ENCODE measurements at places on chromosomes 1 and 21. TPM values are rescaled to one million over a fixed set of nuclear protein-coding genes. Genes with fewer than 3 reads are reported as not detected.

- H3K27ac ChIP-seq, result no peak overlapping the region
- no peak for DNase-seq
- no peaks in the 10 kb centered on the region for H3K36me3 ChIP-seq
Measured at GRCh38 chr1:106254748-106255147, 801.7 kb upstream of the PRMT6 start.

The KIFAP3 gene
- 5.0 TPM for total RNA-seq

The GREM2 gene
- not detected for total RNA-seq

DNA sequence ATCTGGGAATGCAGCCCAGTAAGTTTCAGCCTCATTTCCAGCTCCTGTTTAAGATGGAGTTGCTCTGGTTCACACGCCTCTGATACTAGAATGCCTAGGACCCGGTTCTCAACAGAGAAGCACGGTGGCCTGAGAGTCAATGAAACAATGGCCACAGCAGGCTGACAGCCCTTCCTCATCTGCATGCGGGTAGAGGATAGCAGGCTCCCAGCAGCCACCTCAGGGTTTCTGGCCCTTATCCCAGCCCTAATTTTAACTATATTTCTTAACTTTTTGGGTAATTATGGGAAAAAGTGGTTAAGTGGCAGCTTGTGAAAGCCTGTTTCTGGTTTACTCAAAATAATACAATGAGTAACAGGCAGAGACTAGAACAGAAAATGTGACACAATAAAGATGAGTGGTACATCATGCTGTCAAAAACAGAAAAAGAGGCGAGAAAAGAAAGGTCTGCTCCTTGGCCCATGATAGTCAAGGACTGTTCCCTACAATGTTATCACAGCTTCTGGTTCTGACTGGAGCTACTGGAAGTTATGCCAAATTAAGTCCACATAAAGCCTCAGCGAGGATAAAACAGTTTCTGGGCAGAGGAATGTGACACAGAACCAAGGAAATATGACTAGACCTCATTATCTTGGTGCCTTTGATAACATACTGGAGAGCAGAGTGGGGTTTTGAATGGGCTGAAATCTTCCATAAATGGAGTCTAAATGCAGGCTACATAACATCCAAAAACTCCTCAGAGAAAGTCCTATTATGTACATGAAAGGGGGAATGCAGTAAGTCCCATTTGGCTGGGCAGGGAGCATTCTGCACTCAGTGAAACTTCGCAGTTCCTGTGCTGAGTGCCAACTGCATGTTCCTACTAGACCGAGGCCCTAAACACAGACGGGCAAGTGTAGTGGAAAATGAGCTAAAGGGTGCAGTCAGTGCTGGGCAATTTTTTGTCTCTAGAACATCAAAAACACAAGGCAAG is 92.1 kb downstream of the NIBAN1 start:
- peak; percentile 15 for DNase-seq
- H3K27me3 ChIP-seq, result no peaks in the 10 kb centered on the region
- no peak overlapping the region for H3K4me3 ChIP-seq

GRCh38 chr1:228736844-228737445 is 1.7 kb downstream of the RHOU start:
- no peaks in the 10 kb centered on the region for H3K36me3 ChIP-seq
- H3K27me3 ChIP-seq, result peaks cover 8% of the 10 kb centered on the region
- peak overlapping the region; percentile 96 for H3K4me3 ChIP-seq
- peak overlapping the region; percentile 53 for H3K27ac ChIP-seq
- peak; percentile 29 for DNase-seq

- peaks cover 9% of the 10 kb centered on the region for H3K27me3 ChIP-seq
- no peak for DNase-seq
- no peaks in the 10 kb centered on the region for H3K36me3 ChIP-seq
- peaks cover 26% of the 10 kb centered on the region for H3K4me1 ChIP-seq
Measured at GRCh38 chr1:205225901-205226765, 1.6 kb upstream of the TMCC2 start.

DNA sequence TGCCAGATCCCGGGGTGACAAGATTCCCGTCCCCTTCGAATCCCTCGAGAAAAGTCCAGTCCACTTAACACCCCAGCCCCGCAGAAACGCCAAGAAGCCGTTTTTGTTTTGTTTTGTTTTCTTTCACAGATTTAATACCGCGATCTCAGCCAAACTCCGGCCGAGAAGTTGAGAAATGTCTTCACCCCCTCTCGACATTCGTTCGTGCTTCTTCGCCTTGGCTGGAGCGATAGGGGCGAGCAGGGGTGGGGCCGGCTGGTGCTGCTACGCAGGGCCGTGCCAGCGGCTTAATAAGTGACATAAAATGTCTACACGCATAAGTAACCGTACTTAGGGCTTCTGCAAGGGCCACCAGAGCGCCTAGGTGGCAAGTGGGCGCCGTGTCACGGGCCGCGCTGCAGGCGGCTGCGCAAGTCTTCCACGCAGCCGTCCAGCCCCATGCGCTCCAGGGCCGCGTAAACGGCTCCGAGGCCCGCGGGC is 4.9 kb downstream of the TNFRSF25 start:
- peaks cover 9% of the 10 kb centered on the region for H3K27me3 ChIP-seq
- peaks cover 22% of the 10 kb centered on the region for H3K4me1 ChIP-seq
- H3K4me3 ChIP-seq, result no peak overlapping the region
- no peak for DNase-seq
- no peaks in the 10 kb centered on the region for H3K36me3 ChIP-seq

The CSTB gene
- 7.1 TPM for total RNA-seq

DNA sequence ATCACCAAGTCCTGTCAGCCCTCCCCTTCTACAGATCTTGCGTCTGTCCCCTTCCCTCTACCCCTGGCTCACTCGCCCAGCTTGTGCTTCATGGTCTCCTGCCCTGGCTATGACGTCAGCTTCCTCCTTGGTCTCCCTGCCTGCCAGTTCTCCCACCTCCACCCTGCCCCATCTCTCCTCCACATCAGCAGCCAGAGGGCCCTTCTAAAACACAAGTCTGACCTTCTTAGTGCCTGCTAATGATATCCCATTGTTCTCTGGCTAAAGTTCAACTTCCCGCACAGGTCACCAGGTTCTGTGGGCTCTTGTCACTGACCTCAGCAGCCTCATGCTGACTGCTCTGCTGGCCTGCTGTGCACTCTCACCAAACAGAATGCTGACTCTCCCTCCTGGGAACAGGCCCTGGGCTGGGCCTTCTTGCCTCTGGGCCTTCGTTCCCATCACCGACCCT is 24.7 kb upstream of the MYCL start:
- DNase-seq, result no peak
- no peak overlapping the region for H3K27ac ChIP-seq
- H3K4me1 ChIP-seq, result peaks cover 5% of the 10 kb centered on the region
- no peaks in the 10 kb centered on the region for H3K36me3 ChIP-seq
- no peak overlapping the region for H3K4me3 ChIP-seq

GRCh38 chr1:207047505-207047904 is 3.5 kb downstream of the YOD1 start:
- no peaks in the 10 kb centered on the region for H3K27me3 ChIP-seq
- no peak overlapping the region for H3K27ac ChIP-seq
- no peak overlapping the region for H3K4me3 ChIP-seq
- DNase-seq, result no peak

GRCh38 chr1:207230441-207230840 is 91.0 kb upstream of the CD55 start:
- H3K27ac ChIP-seq, result no peak overlapping the region
- H3K27me3 ChIP-seq, result no peaks in the 10 kb centered on the region
- DNase-seq, result no peak
- H3K4me1 ChIP-seq, result no peaks in the 10 kb centered on the region
- no peaks in the 10 kb centered on the region for H3K36me3 ChIP-seq
- H3K4me3 ChIP-seq, result no peak overlapping the region

- H3K4me1 ChIP-seq, result no peaks in the 10 kb centered on the region
- H3K36me3 ChIP-seq, result no peaks in the 10 kb centered on the region
- DNase-seq, result no peak
- no peak overlapping the region for H3K4me3 ChIP-seq
Measured at GRCh38 chr1:118266436-118266835, 81.4 kb upstream of the SPAG17 start.

- H3K36me3 ChIP-seq, result no peaks in the 10 kb centered on the region
- H3K4me3 ChIP-seq, result no peak overlapping the region
Measured at GRCh38 chr1:243549108-243549507, 293.3 kb downstream of the SDCCAG8 start.

GRCh38 chr1:18819986-18820790 is 39.3 kb downstream of the TAS1R2 start:
- H3K4me3 ChIP-seq, result no peak overlapping the region
- DNase-seq, result no peak
- H3K27me3 ChIP-seq, result peaks cover 47% of the 10 kb centered on the region
- H3K36me3 ChIP-seq, result no peaks in the 10 kb centered on the region
- no peaks in the 10 kb centered on the region for H3K4me1 ChIP-seq

DNA sequence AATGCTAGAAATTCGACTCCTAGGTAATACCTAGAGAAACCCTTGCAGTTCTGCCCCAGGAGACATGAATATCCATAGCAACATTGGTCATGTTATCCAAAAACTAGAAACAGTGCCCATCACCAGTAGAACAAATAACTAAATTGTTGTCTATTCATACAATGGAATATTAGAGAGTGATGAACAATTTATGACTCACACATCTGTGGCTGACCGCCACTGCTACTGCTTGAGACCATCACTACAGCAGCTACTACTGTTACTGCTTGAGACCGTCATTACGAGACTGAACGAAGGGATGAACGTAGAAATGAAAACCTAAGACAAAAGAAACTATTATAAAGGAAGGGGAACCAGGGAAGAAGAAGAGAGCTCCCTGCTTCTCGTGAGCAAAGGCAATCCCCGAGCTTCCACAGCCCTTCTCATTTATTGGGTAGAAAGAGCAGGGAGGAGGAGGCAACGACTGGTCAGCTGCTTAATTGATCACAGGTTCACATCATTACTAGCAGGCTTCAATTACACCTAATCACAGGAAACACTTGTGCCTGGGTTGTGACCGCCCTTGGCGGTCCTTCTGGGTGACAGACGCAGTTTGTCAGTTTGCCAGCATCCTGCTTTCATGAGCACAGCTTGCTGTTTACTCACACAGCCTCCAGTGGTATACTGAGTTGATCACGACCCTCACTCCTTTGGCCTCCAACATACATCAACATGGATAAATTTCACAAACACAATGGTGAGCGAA is 14.1 kb upstream of the PADI4 start:
- no peak overlapping the region for H3K27ac ChIP-seq
- no peaks in the 10 kb centered on the region for H3K27me3 ChIP-seq
- no peak overlapping the region for H3K4me3 ChIP-seq
- H3K4me1 ChIP-seq, result no peaks in the 10 kb centered on the region
- H3K36me3 ChIP-seq, result no peaks in the 10 kb centered on the region
- DNase-seq, result no peak

The CFAP45 gene
- total RNA-seq, result not detected

The TTLL10 gene
- total RNA-seq, result 0.22 TPM

The ADAMTS1 gene
- total RNA-seq, result 6.7 TPM

GRCh38 chr1:89732643-89733222 is 88.1 kb upstream of the LRRC8D start:
- H3K4me3 ChIP-seq, result no peak overlapping the region
- H3K27me3 ChIP-seq, result no peaks in the 10 kb centered on the region
- no peaks in the 10 kb centered on the region for H3K36me3 ChIP-seq
- no peaks in the 10 kb centered on the region for H3K4me1 ChIP-seq

The CPLANE2 gene
- total RNA-seq, result 11.4 TPM

GRCh38 chr1:162538815-162539431 is 22.6 kb upstream of the UAP1 start:
- no peaks in the 10 kb centered on the region for H3K36me3 ChIP-seq
- no peak for DNase-seq
- H3K4me1 ChIP-seq, result no peaks in the 10 kb centered on the region
- H3K27me3 ChIP-seq, result no peaks in the 10 kb centered on the region
- H3K27ac ChIP-seq, result no peak overlapping the region
- H3K4me3 ChIP-seq, result no peak overlapping the region

DNA sequence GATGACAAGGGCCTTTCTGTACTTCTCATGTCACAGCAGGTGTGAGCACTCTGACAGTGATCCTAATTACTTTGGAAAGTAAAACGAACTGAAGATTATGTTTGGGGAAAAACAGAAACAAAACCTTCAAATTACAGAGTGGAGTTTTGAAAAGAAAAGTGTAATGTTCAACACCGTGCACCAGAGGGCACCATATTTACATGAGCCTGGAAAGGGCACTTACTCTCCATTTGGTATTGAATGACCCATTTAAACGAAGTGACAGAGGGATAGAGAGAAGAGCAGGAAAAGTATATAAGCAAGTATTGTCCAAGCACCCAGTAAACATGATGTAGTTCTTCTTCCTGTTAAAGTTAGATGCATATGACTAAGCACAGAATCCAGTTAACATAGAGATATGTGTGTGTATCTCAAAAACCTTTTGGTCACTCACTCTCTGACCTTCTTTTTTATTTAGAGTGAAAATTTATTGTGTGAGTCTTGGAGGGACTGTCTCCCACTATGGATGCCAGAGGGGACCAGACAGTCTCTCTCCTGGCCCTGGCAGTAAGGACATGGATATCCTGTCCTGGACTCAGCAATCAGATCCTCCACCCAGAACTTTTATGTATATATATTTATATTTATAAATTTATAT is 3.8 kb upstream of the RGSL1 start:
- DNase-seq, result peak; percentile 56
- H3K27me3 ChIP-seq, result no peaks in the 10 kb centered on the region
- peaks cover 4% of the 10 kb centered on the region for H3K4me1 ChIP-seq
- no peak overlapping the region for H3K4me3 ChIP-seq
- no peak overlapping the region for H3K27ac ChIP-seq

DNA sequence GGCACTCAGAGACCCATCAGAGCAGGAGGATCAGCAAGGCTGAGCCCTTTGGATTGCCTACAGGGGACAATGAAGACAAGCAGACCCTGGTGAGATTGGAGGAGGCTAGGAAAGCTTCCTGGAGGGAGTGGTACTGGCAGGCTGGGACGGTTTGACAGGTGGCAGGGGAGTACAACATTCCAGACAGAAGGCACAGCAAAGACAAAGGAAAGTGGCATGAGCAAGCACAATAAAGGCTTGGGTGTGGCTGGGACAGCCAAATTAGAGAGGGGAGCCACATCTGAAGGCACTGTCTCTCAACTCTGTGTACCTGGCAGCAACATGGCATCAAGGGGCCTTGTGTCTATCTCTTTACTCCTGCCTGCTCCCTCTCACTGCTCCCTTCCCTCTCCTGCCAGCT is 38.2 kb downstream of the DMAP1 start:
- no peak overlapping the region for H3K27ac ChIP-seq
- DNase-seq, result no peak
- H3K36me3 ChIP-seq, result no peaks in the 10 kb centered on the region
- H3K4me1 ChIP-seq, result peaks cover 13% of the 10 kb centered on the region

The F13B gene
- total RNA-seq, result not detected

The HES3 gene
- total RNA-seq, result 22.2 TPM

The S100A3 gene
- total RNA-seq, result not detected

- peak overlapping the region; percentile 86 for H3K27ac ChIP-seq
- H3K4me3 ChIP-seq, result peak overlapping the region; percentile 36
Measured at GRCh38 chr1:32736812-32737791, 34.5 kb upstream of the SYNC start.

The CASQ2 gene
- not detected for total RNA-seq

DNA sequence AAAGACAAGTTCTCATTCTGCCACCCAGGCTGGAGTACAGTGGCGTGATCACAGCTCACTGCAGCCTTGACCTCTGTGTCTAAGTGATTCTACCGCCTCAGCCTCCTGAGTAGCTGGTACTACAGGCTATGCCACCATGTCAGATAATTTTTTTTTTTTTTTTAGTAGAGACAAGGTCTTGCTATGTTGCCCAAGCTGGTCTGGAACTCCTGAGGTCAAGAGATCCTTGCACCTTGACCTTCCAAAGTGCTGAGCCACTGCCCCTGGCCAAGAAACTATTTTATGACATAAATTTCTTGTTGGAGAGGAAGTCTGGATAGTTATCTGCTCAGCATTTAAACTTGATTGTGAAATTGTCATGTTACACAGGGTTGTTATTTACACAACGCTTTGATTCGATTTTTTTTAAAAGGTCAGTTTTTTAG is 2.1 kb downstream of the SCCPDH start:
- H3K36me3 ChIP-seq, result peaks cover 12% of the 10 kb centered on the region
- H3K27me3 ChIP-seq, result no peaks in the 10 kb centered on the region
- no peak overlapping the region for H3K4me3 ChIP-seq
- H3K4me1 ChIP-seq, result peaks cover 7% of the 10 kb centered on the region
- no peak for DNase-seq
